ENCODE measurements at places on chromosomes 1 and 21.
A peak's percentile ranks its signal among the peaks of the same experiment; 100 is the strongest.

GRCh38 chr1:116881879-116882520 is 27.7 kb upstream of the PTGFRN start:
- DNase-seq = no peak

DNA sequence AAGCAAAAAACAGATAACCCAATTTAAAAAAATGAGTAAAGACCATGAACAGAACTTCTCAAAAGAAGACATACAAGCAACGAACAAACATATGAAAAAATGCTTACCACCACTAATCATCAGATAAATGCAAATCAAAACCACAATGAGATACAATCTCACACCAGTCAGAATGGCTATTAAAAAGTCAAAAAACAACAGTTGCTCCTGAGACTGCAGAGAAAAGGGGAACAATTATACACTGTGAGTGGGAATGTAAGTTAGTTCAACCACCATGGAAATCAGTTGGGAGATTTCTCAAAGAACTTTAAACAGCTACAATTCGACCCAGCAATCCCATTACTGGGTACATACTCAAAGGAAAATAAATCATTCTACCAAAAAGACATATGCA is 131.6 kb downstream of the PTGER3 start:
- DNase-seq = no peak

DNA sequence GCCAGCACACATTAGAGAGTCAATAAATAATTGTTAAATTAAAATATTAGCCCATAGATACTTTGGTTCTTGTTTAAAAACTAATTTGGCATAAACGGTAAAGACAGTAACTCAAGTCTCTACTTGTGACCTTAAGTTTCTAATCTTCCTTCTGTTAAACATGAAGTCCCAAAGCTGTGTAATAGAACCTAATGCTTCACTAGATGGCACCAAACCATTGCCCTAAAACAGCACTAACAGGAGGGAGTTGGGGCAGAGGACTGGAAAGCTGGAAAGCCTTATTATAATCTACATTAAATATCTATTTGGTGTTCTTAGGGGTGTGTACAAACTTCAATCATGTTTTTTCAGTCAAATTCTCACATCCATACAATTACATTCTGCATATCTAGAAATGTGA is 176.7 kb downstream of the OLFM3 start:
- peak; percentile 64 for DNase-seq

GRCh38 chr1:53480678-53481077 is 21.5 kb downstream of the DMRTB1 start:
- no peak for DNase-seq

- no peak for DNase-seq
These were observed 4.8 kb upstream of the PCNX2 start for GRCh38 chr1:233300326-233300725.

DNA sequence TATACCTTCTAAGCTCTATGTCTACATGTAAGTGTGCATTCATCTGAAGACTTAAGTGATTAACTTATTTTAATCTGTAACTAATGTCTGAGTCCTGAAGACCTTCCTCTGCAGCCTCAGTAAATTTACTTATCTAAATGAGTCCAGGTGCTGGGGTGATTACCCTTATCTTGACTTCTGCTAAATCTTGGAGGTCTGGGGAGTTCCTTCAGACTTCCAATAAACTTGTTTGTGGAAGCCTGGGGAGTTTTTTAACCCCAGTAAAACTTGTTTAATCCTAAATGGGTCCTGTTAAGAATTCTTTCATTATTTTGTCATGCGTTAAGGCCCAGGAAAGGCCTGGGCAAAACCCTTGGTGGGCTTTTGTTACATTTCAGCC is 37.0 kb downstream of the RSPH1 start:
- DNase-seq = no peak

GRCh38 chr21:46662765-46663500 is 27.5 kb downstream of the PRMT2 start:
- no peak for DNase-seq

DNA sequence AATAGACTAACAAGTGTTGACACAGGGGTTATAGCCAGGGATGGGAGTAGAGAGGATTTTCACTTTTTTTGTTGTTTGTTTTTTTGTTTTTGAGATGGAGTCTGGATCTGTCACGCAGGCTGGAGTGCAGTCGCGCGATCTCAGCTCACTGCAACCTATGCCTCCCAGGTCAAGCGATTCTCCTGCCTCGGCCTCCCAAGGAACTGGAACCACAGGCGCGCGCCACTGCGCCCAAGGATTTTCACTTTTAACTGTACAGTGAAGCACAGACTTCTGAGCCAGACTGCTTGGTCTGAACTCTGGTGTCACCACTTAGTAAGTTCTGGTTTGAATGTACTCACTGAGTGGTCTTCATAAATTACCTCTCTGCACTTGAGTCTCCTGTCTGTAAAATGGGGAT is 40.2 kb upstream of the WASF2 start:
- no peak for DNase-seq

Data from NCI-H748 treated with DMSO at 0.1 percent for 48 hours (cell line).